ENCODE measurements at places on chromosomes 16 and 17.

DNA sequence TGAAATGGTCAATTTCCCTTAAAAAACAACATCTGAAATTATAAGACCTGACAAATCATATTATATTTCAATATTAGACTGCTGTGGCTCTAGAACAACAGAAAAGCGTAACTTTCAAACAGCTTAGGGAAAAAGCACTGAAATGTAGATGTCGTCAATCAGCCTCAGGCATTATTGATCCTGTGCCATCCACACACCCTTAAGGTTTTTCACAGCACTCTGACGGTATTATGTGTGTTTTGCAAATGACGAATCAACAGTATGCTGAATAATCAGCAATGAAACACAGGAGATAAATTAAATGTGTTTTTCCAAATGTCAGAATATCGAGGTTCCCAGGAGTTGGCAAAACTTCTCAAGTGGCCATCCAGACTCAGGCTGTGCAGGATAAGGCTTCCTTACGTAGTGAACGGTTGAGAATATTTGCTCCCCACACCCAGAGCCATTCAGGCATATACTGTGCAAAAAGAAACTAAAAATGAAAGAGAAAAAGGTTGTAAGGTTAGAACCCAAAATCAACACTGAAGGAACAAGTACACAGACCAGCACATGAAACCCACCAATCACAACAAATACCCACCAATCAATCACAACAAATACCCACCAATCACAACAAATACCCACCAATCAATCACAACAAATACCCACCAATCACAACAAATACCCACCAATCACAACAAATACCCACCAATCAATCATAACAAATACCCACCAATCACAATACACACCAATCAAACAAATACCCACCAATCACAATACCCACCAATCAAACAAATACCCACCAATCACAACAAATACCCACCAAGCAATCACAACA, 7.7 kb upstream of the MBTPS1 start:
- no peak for DNase-seq

- no peak for DNase-seq
Measured at GRCh38 chr17:9195411-9195810, 174.1 kb downstream of the NTN1 start.

DNA sequence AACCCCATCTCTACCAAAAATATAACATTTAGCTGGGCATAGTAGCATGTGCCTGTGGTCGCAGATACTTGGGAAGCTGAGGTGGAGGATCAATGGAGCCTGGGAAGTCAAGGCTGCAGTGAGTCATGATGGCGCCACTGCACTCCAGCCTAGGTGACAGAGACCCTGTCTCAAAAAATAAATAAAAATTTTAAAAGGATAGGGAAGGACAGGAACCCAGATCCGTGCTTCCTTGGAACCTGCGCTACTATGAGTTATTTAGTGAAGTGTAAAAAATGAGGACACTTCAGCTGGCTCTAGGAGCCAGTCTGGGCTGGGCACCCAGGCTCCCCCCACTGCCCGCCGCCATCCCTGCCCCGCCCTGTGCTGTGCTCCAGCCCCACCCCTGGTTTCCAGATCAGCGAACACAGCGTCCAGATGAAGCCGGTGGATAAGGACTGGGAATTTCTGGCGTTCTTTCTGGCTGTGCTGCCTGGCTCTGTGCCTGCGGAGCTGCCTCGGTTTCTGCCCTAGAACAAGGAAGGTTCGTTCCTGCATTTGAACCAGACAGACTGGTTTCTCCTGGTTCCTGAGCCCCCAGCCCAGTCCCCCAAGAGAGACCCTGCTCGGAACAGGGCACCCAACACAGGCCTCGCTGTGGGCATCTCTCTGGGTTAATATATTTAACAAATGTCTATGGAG, 18.5 kb downstream of the PLLP start:
- no peak for DNase-seq

GRCh38 chr17:4527134-4527533, 28.1 kb downstream of the MYBBP1A start:
- no peak for DNase-seq

DNA sequence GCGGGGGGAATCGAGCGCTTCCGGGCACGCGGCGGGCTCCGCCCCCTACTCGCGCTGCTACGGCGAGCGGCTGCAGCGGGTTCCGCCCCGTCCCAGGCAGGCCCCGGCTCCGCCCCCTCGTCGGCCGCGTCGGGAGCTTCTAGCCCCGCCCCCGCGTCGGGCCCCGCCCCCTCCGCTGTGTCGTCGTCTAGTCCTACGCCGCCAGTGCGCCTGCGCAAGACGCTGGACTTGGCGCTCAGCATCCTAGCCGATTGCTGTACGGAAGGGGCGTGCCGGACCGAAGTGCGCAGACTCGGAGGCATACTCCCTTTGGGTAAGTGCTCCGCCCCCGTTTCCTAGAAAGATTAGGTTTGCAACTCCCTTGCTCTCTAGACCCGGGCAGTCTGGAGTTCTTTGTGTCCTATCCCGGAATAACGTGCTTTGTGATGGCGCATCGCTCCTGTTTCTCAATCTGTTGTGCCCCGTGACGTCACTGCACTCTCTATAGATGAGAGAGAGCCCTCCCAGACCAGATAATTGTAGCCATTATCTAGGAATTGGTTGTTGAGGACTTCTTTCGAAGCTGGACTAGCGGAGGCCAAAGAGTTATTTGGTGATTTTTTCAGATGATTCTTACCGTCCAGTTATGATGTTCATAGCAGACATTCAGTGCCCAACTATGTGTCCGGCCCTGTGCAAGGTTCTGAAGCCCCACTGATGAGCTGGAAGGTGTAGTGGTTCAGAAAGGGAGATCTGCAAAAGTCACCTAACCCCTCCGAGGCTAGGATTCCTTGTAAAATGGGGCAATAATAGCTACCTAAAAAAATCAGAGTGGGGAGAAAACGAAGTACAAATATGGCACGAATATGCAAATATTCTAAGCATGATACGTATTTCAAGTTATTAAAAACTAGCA, 633 bp downstream of the ARMC5 start:
- DNase-seq, result peak; percentile 100

DNA sequence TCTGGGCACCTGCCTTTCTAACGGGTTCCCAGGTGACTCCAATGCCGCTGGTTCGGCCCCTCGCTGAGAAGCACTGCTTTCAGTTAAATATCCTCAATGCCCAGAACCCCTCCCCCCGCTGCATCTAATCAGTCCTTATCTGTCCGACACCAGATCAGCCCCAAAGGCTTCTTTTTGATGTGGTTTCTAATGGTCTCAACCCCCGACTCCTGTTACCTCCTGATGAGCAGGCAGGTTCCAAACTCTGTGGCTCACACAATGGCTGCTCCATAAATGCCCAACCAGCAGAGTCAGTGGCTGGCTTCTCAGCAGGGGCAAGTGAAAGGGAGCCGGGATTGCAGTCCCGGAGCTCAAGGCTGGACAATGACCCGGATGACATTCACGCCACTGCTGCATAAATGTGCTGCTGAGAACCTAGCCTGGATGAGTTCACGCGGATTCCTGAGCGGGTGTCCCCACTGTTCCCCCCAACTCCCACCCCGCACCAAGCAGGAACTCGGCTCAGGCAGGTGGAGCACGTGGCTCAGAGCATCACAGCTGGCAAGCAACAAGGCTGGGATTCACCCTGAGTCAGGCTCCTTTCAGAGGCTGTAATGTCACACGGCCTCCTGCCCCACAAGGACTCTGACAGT, 1.0 kb upstream of the SLC38A8 start:
- DNase-seq, result no peak

GRCh38 chr17:9258115-9259015, 237.1 kb downstream of the NTN1 start:
- no peak for DNase-seq

GRCh38 chr17:79001190-79002020, 8.2 kb downstream of the CANT1 start:
- no peak for DNase-seq

DNA sequence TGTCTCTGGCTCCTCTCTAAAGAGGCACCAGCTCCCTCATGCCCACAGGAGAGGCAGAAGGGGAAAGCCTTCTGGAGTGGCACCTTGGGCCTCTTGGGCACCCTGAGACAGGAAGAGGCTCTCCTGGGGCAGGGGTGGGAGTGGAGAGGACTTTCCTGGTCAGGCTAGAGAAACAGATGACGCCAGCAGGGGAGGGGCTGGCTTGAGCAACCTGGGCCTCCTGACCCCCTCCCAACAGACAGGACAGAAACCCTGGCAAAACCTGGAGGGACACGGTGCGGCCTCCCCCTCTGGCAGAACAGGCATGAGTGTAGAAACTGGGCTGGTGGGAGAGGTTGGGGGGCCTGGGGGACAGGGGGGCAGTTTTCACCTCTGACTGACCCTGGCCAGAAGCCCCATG, 6.1 kb downstream of the SMIM5 start:
- no peak for DNase-seq

DNA sequence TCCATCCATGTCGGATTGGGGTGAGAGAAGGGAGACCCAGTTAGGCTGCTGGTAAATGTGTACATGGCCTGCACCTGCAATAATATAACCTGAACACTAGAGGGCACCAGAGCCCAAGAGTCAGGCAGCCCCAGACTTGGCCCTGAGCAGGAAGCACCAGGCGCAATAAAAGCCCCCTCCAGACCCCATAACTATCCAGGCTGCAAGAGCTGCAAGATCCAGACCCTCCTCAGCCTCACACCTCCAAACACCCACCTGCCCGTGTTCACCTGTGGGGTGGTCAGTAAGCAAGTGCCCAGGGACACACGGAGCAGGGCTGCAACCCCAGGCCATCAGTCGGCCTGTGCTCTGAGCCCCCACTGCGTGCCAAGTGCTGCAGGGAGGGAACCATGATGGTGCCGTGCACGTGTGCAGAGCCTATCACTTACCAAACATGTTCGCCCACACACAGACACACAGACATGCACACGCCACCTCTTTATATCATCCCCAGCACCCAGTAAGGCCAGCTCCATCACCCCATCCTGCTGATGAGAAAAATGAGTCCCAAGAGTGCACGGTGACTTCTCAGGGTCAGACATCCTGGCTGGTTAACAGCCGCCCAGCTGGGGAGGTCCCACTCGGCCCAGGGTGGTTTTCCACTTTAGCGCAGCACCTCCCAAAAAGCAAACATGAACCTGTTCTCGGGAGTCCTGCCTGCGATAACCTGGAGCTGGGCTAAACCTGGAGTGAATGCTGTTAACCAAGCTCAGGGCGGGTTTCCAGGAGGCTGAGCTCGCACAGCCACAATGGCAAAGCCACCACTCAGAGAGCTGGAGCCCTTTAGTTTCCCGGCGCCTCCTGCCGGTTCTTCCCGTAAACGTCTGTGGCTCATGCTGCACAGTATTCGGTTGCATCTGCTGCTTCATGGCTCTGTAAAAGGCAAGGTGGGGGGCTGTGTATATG, 439.8 kb downstream of the SOX9 start:
- peak; percentile 52 for DNase-seq

DNA sequence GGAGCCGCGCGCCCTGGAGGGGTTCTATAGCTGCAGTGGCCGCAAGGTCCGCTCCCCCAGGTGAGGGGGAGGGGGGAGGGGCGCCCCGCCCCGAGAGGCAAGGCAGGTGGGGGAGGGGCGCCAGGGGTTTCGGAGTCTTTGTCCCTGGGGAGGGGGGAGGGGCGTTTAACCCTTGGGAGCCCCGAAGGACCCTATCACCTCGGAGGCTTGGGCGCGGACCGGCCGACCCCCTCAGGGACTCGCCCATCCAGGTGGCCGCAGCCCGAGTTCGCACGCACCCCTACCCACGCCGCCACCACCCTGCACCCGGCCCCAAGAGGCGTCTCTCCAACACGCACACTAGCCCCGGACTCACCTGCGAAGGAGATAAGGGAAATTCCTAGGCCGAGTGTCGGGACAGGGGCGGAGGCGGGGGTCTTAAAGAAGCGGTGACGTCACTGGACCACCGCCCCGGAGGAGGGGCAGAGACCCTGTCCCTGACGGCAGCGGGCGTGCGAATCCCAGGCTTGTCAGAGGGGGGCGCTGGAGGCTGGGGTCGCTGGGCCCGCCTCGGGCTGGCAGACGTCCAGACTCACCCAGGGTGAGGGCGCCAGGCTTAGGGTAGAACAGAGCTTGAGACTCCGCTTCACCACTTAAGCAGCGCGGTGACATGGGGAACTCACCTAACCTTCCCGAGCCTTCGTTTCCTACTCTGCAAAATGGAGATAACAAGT, at the start of gene CLDN6:
CLDN6 (minus strand) TSS at position 390 of the 713 bp plus-strand sequence. CDS start 2,162 bp downstream, outside the sequence.
- DNase-seq, result no peak
